ENCODE measurements at places on chromosomes 12 and 14.

DNA sequence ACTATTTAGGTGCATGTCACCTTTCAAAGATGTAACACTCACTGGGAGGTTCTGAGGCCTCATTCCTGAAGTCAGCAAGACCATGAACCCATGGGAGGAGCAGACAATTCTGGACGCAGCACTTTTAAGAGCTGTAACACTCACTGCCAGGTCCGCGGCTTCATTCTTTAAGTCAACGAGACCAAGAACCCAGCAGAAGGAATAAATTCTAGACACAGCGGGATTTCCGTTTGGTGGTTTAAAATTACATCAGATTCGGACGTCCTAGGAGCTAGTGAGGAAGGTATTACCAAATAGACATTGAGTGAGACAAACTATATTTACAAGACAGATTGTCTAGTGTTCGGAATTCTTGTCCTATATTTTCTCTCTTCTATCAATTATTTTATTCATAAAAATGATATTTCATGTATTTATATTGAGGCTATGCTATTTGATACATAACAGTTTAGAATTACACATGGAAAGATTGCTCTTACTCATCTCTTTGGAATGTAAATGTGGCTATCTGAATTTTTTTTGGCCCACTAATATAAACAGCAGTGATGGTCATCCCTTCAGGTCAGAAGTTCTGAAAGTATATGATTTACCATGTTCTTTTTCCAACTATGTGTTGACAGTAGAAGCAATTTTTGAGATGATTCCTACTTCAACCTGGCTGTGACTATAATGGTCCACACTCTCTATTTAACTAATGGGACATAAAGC, 1973.0 kb upstream of the FLRT2 start:
- no peak for DNase-seq

- peak; percentile 11 for DNase-seq
Measured at GRCh38 chr12:111975161-111975931, 37.6 kb downstream of the TMEM116 start.

DNA sequence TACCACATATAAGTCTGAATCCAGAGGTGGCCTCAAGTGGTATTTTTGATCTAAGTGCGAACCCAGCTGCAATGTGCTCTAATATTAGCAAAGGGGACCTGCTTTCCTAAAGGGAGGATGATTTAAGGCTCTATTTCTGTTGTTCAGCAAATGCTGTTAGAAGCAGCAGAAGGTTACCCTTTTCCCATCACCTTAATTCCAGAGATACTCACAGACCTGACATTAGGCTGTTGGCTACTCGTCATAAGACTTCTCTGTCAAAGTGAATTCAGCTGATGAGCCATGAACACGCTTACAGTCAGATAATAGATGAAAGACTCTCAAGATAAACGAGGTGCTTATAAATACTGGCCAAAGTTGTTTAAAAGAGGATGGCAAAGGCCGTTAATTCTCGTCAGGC, 308.7 kb upstream of the DDHD1 start:
- no peak for DNase-seq

- DNase-seq = no peak
Measured at GRCh38 chr12:131784909-131785762, 43.1 kb upstream of the MMP17 start.

DNA sequence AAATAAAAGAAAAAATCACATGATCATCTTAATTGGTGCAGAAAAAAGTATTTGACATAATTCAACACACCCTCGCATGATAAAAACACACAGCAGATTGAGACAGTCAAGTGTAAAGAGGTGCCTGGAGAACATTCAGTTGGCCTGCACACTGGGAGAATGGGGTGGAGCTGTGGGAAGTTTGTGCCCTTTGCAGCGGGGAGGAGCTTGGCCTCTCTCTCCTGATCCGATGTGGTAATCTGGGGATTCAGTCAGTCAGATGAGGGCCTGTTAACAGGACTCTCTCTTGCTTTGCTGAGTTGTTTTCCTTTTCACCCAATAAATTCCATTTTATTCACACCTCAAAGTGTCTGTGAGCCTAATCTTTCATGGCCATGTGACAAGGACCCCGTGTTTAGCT, 5.9 kb downstream of the SERPINA6 start:
- no peak for DNase-seq

- peak; percentile 69 for DNase-seq
Measured at GRCh38 chr14:75982266-75983018, 647 bp upstream of the TGFB3 start.

GRCh38 chr14:105894125-105894977, 368.0 kb downstream of the TMEM121 start:
- peak; percentile 2 for DNase-seq

- DNase-seq = peak; percentile 74
Measured at GRCh38 chr12:123250471-123251383, 17.5 kb downstream of the MTRFR start.

DNA sequence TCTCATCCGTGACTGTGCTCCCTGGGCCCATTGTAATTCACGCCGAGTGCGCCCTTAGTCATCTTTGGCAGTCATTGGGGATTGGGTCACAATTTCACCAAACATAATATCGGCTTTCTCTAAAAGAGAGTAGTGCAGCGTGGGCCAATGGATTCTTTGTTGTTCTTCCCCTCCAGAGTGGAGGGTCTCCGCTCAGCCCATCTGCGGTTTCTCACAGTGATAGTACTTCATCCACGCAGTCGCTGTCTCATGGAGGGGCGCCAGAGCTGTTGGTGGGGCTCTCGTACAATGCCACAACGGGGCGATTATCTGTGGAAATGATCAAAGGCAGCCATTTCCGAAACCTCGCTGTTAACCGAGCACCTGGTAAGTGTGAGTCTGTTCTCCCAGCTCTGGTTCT, 321.8 kb downstream of the SNAPC1 start:
- DNase-seq = no peak

DNA sequence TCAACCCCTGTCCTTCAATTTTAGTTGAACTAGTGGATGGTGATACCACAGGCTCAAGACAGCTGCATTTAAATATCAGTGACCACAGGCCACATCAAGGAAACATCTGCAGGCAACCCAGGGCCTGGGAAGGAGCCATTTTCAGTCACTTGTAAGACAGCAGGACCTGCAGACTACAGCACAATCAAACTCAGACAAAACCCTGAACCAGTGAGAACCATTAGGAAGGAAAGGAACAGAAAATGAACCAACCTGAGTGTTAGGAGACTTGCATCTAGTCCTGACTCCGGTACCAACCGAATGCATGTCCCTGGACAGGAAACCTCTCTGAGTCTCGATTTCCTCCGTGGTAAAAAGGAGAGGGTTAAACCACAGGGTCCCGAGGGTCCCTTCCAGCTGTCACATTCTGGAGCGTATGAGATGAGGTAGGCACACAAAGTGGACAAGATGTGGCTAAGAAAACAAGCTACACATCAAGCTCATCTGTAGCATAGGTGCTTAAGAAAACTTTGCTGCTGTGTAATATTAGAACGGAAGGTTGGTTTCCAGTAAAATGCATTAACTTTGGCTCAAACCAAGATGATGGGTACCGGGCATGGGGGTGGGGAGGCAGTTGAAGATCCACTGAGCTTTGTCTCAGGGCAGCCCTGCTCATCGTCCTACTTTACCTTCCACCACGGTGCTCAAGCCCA, 1.6 kb upstream of the CDKN1B start:
- DNase-seq = no peak

- peak; percentile 73 for DNase-seq
Measured at GRCh38 chr12:119020406-119021360, 39.3 kb downstream of the SRRM4 start.

DNA sequence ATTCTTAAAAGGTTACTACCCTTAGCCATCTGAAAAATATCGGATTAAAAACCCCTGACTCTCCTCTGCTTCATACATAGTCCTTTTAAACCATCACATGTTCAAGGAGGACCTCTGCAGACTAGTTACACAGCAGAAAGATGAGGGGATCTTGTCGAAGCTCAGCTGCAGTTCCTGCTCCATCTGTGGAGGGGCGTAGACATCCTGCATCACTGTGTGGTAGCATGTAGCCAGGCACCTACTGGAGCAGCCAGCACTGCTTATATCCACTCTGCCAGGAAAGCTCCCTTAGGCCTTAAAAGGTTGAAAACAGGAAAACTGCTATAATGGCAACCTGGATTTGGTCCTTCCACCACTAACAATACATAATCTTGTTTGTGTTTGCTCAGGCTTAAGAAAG, 57.6 kb upstream of the STRN3 start:
- DNase-seq = no peak

DNA sequence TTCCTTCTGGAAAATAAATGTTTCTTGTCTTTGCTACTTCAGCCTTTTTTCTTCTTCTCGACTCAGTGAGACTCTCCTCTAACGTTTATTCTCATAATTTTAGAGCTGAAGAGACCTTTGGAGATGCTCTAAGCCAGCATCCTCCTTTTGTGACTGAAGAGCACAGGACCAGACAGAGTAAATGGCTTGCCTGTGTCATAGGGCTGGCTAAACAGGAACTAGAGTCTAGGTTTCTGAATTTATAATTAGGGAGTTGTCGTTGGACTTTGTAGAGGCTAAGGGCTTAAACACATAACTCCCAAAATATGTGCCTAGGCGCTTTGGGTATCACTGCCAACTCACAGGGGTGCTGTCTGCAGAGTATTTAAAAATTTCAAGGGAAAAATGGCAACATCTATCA, 98.5 kb downstream of the FGD4 start:
- no peak for DNase-seq

- DNase-seq = no peak
Measured at GRCh38 chr14:94284221-94284620, 8.8 kb downstream of the SERPINA10 start.

DNA sequence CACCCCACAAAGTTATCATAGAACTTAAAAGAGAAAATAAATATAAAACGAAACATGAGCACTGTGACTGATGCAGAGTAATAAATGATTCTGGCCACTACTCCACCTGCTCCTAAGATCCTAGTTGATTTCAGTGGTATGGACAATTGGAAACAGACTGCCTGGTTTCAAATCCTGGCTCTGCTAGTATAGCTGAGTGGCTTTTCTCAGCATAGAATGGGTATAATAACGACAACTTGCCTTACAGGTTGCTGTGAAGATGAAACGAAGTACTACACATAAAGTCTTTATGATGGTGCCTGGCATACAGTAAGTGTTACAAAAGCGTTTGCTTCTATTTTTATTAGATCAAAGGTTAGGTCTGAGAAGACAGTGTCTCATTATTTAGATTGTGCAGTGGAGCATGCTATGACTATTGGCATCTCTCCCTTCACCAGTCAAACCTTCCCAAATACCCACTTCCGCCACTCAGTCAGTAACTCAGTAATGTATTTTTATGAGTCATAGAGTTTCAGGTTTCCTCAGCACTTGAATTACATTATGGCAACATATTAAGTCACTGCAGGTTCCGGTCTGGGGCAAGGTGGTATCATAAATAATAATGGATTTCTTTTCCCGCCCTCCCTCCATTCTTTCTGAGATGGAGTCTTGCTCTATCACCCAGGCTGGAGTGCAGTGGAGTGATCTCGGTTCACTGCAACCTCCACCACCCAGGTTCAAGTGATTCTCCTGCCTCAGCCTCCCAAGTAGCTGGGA, 29.7 kb upstream of the NR2C1 start:
- no peak for DNase-seq

DNA sequence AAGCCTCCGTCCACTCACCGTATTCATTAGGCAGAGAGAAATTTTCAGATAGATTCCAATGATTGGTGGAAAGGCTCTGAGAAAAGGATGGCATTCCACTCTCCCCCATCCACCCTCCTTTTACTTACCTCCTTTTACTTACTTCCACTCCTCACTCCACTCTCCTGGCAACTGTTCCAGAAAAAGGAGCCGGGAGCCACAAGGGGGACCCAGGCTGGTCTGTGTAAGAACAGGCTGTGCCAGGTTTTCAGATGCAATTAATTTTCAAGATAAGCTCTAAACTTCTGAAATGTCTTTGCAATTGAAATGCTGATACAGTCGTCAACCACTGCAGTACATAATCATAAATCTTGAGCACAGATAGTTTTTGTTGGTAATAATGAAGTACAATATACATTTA, 248.8 kb downstream of the ANO6 start:
- no peak for DNase-seq

GRCh38 chr12:49583366-49584094, 15.6 kb upstream of the MCRS1 start:
- DNase-seq = no peak

- DNase-seq = no peak
Measured at GRCh38 chr12:22978962-22979361, 354.0 kb downstream of the ETNK1 start.

DNA sequence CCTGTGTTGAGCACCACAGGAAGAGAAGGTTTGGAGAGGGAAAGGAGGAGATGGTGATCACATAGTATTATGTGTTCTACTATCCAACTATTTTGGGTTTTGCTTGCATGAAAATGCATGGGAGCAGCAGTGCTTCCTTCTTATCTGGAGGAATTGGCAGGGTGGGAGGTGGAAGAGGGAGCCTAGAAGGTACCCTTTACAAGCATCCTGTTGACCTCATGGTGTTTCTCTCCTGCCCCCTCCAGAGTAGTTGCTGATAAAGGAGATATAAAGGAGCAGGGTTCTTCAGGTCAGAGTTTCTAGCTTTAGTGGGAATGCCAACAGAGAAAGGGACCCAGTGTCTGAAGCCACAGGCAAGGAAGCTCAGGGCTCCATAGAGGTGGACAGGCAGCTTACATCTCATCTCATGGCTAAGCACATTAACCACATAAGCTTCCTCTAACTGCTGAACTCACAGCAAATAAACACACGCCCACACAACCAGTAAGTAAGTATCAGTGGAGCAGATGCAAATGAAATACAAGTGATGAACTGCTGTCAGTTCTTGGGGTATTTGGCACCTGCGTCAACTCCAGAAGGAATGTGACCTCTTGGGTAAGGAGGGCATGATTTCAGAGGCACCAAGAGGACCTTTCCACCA, 174.2 kb upstream of the SLC38A2 start:
- DNase-seq = no peak

DNA sequence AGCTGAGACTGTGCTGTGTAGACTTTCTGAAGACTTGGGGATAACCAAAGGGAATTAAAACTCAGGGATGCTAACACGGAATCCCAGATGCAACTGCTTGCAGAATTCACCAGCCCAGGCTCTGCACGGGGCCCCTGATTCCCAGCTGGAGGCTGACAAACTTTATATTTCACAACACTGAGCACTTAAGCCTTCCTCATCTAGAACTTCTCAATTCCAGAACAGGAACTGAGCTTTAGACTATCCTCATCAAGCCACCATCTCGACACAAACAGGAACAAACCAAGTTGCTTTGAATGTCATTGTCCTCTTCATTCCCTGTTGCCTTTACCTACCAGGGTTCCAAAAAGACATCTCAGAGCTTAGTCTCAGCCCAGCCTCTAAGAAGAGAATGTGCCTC, 22.2 kb downstream of the CCDC63 start:
- no peak for DNase-seq

DNA sequence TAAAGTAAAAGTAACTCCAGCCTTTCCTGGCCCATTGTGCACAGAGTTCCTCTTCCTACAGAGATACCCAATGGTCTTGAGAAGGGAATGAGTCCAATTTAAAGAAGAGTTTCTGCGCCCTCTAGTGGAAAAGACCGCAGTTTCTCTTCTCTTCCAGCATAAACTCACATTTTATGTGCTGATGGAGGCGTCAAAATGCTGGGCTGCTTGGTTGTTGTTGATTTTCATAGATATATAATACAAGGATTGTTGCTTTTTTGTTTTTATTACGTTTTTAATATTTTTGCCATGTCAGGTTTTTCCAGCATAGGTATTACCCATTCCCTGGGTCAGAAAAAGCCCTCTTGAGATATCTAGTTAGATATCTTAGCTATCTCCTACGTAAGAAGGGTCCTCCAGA, 356.9 kb upstream of the STXBP6 start:
- peak; percentile 7 for DNase-seq
